ENCODE measurements at places on chromosomes 7 and 10.

GRCh38 chr7:129090300-129090907 lies 35.5 kb upstream of the TNPO3 start:
- DNase-seq, result no peak

DNA sequence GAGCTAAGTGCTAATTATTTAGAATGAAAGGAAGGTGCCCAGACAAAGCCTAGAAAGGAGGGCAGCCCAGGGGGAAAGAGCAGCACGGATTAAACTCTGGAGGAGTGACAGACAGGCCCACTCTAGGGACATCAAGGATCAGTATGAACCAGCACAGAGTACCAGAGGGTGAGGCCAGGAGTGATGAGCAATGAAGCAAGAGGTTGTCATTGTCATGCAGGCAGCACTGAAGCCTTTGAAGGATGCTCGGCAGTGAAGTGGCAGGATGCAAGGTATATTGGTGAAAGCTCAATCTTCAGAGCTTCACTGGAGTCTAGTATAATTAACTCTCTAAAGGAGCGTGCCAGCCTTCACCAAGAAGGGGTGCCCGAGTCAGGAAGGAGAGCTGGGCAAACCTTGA lies 112.0 kb upstream of the INHBA start:
- no peak for DNase-seq

DNA sequence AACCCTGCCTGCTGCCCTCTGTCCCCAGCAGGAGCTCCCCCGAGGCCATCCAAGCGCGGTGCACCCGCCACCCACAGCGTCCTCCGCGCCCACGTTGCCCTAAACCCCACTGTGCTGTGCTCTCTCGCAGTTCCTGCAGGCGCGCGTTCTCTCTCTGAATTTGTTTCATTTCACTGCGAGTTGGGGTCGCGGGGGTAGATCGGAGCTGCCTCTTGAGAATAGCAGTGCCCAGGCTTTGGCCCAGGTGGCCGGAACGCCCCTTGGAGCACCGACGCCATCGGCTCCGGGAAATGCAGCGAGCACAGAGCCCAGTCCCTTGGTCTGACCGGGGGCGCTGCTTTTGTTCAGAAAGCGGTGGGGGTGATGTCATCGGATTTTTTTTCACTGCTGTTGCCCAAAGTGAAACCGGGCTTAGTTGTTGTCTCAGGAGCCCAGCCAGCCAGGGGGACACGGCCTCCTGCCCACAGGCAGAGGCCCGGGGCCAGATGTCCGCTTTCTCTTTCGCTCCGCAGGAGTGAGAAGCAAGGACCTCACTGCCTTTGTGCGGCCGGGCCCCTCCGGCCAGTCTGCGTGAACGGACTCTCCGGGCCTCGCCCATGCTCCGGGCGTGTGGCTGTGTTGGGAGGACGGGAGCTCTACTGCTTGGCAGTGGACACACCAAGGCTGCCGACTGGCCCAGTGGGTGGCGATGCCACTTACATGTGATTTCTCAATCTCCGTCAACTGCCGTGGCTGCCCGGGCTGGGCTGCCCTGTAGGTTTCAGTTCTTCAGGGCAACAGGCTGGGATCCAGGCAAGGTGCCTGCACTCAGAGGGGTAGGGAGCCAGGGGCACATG lies 43.1 kb downstream of the FOXK1 start:
- no peak for DNase-seq

DNA sequence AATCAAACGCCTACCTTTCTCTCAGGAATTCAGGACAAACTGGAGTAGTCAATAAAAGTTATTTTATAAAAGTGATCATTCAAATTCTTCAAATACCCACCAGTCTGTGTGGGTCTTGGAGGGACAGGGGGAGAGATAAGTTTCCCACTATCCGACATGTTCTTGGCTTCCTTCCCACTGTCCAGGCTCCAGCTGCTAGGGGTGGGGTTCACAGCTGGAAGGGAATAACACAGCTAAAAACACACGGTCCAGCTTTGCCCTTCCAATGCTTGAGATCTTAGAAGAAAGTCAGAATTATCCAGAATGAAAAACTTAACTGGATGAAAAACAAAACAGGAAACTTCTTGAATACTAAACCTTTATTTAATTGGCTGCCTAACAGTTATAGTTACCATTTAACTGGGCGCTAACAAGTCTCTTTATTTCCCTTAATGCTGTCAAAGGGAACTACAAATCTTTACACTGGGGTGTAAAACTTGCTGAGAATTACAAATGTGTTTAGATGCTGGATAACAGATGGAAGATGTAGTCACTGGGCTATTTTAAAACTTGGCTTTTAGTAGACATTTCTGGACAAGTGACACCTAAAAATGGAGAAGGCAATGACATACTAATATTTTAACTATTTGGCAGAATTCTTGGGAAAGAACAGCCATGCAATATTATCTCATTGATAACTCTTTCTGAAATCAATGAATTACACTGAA lies 172.8 kb upstream of the IMMP2L start:
- DNase-seq, result no peak

DNA sequence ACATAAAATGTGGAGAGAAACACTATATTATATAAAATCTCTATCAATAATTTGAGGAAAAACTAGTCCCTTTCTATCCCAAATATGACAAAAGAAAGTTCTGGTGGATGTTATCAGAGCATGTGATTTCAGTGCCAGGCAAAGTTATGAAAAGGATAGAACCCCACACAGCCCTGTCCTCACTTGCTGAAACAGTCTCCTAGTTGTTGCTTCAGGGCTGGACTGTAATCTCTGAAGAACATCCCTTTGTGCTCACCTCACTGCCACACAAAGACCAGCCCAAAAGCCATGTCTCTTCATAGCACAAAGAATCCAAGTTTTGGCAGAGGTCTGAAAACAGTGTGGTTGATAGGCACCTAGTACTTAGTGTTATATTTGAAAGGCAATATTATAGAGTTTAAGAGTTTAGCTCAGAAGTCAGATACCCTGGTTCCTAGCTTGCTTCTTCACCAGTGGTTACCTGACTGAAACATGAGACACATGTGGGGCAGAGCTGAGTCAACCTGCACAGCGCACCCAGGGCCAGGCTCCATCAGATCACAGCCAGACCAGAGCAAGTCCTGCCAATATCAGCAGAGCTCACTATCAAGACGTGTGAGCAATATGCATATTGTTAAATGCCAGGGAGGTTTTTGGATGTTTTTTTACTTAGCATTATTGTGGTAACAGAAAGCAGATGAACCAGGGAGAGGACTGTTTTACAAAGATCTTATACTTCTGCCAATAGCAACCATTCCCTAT lies 25.0 kb downstream of the CYP3A7 start:
- no peak for DNase-seq

- no peak for DNase-seq
Observed at GRCh38 chr10:133475821-133476640, 22.3 kb downstream of the SCART1 start.

DNA sequence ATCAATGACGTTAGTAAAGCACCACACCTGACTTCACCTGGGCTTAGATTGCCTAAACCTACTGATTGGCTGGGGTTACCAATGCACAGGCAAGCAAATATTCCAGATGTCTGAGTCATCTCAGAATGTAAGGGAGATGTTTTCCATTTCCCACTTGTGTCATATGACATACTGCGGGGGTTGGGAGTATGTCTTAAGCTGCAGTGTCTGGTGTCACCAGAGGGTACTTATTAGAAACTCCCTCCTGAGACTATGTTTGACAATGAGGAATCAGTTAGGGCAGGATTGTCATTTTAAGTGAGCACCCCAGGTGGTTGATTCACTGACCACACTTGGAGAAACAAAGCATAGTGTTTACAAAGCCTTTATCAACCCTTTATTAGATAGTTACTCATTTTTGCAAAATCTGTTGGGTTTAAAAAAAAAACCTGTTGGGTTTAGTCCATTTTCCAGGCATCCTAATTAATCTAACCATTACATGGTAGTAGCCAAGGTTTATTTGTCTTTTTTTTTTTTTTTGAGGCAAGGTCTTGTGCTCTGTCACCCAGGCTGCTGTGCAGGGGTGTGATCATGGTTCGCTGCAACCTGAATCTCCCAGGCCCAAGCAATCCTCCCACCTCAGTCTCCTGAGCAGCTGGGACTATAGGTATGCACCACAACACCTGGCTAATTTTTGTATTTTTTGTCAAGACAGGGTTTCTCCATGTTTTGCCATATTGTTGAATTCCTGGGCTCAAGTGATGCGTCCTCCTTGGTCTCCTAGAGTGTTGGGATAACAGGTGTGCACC lies 72.5 kb downstream of the CDK6 start:
- no peak for DNase-seq

DNA sequence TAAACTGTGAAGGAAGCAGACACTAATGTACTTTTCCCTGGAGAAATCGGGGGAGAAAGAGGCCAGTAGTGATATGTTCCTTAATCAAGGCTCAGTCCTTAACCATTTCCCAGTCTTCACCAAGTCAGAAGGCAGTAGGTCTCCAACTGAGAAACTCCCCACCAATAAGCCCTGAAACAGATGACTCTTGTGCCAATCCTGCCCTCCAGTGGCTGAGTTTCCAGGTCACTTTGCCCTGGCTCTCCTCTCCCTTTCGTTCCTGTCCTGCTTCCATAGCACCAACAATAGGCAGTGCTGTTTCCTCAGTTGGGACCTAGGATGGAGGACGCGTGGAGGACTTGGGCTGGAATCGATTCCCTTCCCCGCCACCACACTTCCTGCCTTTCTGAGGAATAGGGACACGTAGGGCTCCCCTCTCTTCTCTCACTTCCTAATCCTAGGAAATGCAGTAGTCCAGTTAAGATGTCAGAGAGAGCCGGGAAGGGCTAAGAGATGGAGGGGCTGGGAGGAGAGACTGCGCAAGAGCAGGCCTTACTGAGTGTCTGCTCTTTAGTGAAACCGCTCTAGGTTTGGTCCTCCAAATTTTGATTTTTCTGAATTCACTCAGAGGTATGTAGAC lies 23.4 kb downstream of the ATOH7 start:
- DNase-seq, result no peak

GRCh38 chr7:155814316-155815276 lies 2.3 kb upstream of the SHH start:
- DNase-seq, result no peak

DNA sequence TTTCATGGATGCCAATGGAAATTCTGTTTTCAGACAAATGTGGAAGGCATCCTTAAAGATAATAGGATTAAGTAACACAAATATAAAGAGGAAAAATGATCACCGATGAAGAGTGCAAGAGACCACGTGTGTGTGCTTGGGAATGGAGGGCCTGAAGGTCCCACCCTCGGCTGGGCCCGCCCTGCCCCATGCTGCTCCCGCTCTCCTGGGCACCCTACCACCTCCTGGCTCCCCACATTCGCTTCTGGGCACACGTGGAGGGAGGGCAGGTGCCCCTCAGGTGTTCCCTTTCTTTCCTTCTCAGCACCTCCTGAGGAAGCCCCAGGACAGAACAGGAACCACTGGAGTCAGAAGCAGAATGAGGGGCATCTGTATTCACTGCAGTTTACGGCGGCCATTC lies 367.6 kb downstream of the DNAJB6 start:
- DNase-seq, result no peak

- DNase-seq, result no peak
Observed at GRCh38 chr7:2260820-2261219, 18.8 kb downstream of the NUDT1 start.

- DNase-seq, result no peak
Observed at GRCh38 chr10:132195366-132196075, 8.8 kb downstream of the DPYSL4 start.

GRCh38 chr7:13687500-13687899 lies 302.0 kb downstream of the ETV1 start:
- no peak for DNase-seq

DNA sequence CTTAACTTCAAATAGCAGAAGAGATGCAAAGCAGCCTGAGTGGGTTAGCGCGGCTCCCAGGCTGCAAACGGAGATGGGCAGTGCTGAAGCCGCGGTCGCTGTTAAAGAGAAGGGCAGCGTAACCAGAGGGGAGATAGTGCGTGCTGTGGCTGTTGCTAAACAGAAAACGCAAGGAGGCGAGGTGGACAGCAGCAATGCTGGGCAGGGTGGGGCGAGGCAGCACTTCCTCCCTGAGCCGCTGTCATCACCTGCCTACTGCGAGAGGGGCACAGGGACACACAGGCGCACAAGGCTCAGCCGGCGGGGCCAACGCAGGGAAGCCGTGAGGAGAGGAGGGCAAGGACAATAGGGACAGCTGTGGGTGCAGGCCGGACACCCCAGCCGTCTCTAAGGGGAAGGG lies 137.3 kb downstream of the MAD1L1 start:
- DNase-seq, result no peak

Measured in stimulated activated CD4-positive, alpha-beta T cell treated with anti-CD3 and anti-CD28 coated beads, Interleukin-12 subunit alpha, Interleukin-12 subunit beta, amount 100 ng/mL, for 24 hours (primary cell).